ENCODE measurements at places on chromosomes 2 and 18.

DNA sequence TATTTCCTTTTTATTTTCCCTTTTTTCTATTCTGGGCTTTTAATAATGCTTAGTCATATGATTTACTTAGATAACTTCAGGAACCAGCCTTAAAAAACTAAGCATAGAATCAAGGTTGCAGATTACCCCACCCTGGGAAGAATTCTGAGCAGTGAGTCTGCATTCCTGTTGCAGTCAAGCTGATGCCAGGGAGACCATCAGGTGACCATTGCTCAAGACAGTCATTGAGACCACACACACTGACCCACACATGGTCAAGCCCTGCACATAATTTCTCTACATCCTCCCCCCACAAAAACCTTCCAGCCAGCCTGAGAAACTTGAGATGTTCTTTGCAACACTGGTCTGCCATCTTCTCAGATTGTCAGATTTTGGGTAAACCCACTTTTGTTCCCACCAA is 83.9 kb downstream of the SH3YL1 start:
- DNase-seq: no peak

DNA sequence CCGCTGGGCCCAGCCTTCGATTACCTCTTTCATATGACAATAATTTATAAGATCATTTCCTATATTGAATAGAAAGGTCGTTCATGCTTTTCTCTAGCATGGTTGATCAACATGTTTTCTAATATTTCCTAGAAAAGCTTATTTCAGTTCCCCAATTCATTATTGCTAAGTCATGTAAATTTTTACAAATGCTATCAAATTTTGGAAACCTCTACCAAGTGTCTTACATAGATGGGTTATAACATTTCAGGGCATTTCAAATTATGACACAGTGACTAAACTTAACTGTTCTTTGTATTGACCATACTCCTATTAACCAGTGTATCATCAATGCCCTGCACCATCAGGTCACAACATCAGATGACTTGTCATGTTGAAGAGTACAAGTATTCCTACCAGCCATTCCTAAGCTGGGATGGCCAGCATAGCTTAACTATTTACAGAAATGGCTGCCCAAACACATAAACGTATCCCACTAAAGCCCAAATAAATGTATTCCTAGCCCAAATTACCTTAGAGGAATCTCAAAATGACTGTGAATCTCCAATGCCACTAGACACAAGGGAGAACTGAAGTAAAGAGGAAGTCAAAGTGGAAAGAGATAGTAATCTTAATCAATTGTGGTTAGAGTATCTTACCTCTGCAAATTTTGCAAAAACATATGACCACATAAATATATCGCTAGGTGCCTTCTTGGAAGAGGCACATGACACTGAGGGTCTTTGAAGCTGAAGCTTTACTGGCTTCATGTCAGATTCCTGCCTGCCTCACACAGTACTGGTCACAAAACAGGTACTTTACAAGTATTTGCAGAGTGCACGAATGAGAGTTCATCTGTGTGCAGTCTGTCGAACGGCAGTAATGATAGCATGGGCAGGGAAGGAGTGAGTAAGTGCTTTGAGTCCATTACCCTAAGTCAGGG is 87.3 kb upstream of the TLK1 start:
- no peak for DNase-seq

- DNase-seq: no peak
Observed at GRCh38 chr2:142937347-142937746, 59.9 kb downstream of the KYNU start.

DNA sequence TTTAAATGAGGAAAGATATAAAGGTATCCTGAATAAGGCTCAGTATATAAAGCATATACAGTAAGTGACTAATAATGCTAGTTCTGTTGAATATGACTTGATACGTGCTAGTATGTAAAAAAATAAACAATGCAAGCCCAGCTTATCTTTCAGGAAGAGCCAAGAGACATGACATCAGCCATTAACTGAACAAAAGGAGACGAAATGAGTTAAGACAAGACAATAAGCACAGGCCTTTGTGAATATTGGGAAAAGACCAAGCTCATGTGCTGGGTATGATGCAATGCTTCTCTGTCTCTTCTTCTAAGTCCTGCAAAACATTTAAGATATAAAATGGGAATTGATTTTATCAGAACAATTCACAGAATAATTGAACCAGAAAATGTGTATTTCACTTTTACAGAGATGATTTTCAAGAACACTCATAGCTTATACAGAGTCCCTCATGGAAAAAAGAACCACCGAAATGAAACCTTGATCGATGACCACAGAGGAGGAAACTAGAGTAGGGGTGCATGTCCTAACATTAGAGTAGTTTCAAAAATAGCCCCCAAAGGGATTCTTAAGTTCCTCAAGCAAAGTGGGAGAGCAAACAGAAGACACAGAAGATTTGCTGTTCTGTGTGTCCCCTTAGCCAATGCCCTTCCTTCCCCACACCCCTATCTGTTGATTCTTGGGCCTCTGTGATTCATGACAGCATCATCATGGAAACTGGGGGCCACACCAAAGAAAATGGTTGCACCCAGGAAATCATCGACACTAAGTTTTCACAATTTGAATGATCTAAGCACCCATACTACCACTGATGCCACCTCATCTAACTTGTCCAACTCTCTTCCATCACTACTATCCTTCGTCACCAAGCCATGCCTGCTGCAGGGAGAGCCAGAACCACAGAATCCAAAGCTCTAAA is 68.0 kb upstream of the CRIM1 start:
- DNase-seq: no peak

DNA sequence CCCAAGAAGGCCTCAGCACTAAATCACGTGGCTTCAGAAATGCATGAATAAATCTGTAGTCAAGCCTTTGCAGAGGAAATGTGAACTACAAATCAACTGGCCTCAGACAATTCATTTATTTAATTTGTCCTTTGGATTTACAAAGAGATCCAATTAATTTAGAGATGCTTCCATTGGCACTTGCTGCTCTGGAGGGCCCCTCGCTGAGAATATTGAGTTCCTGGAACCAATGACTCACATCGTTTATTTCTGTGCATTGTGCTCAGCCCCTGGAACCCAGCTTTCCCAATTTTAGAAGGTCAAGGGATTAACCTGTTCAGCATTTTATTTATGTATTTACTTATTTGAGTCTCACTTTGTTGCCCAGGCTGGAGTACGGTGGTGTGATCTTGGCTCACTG is 47.2 kb upstream of the MGAT4A start:
- no peak for DNase-seq

DNA sequence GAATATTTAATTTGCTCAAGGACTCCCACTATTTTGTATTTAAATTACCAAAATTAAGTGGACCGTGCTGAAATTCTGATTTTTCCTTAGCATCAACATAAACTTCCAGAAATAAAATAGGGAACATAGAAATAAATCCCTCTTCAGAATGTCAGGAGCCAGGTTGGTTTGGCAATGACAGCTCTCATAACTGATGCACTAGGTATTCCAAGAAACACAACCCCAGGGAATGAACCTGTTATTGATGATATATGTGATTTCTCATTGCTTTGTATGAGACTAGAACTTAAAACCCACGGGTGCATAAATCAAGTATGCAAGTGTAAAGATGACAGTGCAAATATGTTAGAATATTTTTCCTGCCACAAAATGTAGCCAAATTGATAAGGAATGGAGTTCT is 12.8 kb downstream of the SLC5A7 start:
- no peak for DNase-seq

GRCh38 chr2:117704818-117705217 is 109.7 kb upstream of the DDX18 start:
- DNase-seq: no peak

Data from left cardiac atrium (tissue), 4 donors.